Activated naive CD4-positive, alpha-beta T cell treated with anti-CD3 and anti-CD28 coated beads, Interleukin-2, amount 50 U/mL, for 72 hours (primary cell): ENCODE measurements at places on chromosomes 7 and 10. TPM values are rescaled to one million over a fixed set of nuclear protein-coding genes. Genes with fewer than 3 reads are reported as not detected.

The OR2A12 gene
- not detected for total RNA-seq

The PPP1R17 gene
- total RNA-seq, result not detected

The CYP3A4 gene
- not detected for total RNA-seq

The VPS26A gene
- 66.0 TPM for total RNA-seq

The C10orf71 gene
- total RNA-seq, result not detected

The TMEM243 gene
- 41.4 TPM for total RNA-seq

The FAM237B gene
- not detected for total RNA-seq

DNA sequence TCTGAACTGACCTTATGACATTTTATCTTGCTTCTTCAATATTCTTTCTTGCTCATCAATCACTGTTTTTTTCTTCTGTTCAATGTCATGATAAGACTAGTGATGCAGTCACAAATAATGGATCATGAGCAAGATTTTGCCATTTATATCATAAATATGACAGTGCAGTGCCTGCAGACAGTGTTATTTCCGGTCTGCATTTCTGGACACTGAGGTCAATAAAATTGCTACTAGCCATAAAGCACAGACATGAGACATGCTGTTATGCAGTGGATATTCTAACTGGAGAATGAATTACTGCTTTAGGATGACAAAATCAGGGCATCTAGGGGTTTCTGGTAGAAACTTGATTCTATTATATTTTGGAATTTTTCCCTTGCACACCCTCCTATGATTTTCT is 1509.7 kb upstream of the LRRTM3 start:
- no peak for DNase-seq

DNA sequence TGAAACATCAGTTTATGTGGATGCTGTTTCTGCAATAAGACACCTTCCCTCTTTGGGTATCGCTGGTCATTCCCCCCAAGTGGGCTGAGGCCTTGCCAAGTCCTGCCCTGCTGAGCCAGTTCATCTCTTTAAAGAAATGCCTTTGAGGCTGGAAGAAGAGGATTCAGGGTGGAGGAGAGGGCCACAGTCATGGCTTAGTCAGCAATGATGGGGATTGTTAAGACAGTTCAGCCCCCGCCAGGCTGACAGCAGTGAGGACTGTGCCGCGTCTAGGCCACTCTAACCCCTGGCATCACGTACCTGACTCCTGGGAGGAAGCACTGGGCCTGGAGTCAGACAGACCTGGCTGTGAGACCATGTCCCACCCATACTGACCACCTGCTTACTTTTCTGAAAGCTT is 48.3 kb downstream of the PNLIPRP2 start:
- no peak for DNase-seq

DNA sequence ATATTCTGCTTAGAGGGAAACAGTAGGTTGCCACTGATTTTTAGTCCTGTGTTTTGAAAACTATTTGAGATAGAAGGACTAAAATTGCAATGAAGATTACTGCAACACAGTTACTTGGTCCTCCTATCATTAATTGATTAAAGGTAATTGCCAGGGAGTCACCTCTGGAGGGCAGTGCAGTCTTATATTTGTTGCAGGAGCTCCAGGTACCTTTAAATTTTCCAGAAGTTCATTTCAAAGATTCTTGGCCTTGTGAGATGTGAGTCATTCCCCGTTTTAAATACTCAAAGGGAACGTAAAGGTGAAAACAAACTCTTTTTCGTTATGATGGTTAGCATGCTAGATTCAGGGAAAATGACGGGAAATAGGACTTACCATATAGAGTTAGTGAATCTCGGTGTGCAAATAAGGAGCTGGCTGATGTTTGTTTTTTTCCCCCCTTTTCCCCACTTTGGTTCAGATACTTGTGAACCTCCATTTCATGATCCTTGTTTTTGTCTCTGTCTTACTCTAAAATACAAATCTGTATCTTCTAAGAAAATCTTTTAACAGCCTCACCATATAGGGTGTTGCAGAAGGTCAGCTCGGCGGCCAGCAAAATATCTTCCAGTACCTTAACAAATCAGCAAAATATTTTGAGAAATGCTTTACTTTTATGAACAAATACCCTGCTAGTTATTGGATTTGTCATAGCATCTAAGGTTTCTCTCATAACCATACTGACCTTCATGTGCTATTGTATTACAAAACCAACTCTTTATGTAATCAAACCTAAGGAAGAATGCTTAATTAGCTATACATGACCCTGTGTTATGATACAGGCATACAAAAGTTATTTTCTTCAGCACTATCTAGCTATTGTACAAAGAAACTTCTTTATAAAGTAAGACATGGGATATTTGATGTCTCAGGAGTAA is 143.0 kb upstream of the HDAC9 start:
- DNase-seq, result no peak

DNA sequence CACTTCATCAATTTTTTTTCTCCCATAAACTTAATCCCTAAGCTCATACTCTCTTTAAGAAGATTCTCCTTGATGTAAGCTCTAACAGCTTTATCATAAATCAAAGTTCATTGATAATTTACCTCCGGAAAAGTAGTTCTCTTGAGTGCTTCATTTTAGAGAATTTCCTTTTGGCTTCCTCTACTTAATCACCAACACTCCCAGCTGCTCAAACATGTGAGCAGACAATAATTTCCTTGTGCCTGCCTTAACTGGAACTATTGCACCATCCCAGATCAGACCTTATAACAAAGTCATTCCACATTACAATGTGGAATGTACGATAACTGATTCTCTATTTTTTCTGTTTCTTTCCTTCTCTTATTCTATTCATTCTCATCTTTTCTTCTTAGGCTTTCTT is 5.9 kb downstream of the FEZF1 start:
- DNase-seq, result no peak

- no peak for DNase-seq
Measured at GRCh38 chr7:45446195-45446944, 127.8 kb upstream of the ADCY1 start.

DNA sequence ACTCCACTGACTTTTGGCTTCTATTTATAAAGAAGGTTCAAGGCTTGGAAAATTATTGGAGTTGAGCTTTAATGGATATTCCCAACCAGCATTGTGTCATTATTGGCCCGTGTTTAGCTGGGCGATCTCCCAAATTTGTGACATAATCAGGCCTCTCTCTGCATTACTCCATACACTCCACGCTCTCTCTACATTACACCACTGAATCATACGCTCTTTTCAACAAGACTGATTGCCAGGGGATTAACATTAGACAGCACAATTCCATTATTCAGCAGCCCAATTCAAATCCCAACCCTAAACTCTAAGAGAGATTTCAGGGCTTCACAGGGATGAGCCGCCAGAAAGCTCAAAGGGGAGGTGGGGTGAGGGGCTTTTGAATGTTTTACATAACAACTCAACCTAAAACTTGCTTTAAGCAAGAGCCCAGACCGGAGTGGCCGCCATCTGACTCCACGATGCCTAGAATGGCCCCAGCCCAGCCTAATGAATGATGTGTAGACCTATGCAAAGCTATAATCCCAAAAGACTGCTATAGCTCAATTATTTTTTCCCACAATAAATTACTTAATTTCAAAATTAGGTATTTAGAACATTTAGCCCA is 61.8 kb downstream of the FGFR2 start:
- no peak for DNase-seq

DNA sequence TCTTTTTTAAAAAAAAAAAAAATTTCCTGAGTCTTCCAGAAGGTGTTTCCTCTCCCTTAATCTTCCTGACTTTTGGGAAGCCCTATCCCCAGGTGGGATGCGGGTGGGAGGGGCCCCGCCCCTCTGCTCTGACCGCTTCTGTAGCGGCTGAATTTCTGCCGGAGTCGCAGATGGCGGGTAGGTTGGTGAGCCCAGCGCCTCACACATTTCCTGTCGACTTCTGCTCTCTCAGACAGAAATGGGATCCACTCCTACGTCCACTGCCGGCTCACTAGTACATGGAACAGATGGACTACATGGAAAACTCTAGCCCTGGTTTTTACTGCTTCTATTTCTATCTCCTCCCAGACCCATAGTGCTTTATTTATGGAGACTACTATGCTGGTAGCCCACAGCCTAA is 90.9 kb downstream of the NEUROD6 start:
- DNase-seq, result no peak

GRCh38 chr10:2351566-2351965 is 614.2 kb upstream of the ADARB2 start:
- no peak for DNase-seq

DNA sequence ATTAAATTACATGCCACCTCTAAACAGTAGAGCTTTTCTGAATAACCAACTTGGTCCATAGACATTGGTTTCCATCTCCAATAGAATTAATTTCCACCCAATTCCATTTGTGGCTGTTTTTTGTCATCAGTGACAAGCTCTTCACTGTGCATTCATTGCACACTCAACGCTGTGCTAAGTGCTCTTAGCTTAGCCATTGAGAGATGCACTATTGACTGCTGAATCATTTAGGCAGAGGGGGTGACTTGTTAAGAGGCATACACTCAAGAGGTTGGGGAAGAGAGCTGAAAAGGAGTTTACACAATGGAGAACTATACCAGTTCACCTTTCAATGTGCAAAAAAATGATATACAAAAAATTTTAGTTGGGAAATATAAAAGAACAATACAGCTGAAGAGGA is 31.9 kb upstream of the CBLL1 start:
- DNase-seq, result no peak

DNA sequence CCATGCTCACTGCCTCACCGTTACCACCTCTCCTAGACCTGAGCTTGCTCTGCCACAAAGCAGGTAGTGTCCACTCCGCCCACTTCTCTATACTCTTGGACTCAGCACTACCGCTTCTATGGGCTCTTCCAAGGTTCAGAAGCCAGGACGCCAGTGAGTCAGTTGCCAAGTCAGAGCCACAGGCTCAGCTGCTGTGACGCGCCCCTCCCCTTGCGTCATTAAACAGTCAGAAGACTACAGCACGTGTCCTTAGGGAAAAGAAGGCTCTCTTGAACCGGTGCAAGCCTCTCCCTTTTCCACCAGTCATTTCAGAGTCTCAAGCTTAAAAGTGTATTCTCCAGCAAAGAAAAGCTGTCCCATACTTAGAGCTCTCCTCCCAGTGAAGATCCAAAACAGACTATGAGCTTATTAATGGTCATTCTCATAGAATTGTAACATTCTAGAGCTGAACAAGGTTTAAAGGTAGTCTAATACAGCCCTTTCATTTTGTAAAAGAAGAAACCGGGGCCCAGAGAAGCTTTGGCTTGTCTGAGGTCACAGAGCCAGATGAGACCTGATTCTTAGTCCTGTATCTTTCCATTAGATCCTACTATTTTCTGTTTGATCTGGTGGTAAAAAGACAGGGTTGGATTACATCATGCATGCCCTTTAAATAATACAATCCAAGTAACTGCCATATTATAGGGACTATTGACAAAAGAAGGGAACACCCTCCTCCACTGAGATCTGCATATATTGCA is 40.9 kb upstream of the MET start:
- no peak for DNase-seq

- DNase-seq, result no peak
Measured at GRCh38 chr7:77664715-77665114, 31.5 kb upstream of the RSBN1L start.

DNA sequence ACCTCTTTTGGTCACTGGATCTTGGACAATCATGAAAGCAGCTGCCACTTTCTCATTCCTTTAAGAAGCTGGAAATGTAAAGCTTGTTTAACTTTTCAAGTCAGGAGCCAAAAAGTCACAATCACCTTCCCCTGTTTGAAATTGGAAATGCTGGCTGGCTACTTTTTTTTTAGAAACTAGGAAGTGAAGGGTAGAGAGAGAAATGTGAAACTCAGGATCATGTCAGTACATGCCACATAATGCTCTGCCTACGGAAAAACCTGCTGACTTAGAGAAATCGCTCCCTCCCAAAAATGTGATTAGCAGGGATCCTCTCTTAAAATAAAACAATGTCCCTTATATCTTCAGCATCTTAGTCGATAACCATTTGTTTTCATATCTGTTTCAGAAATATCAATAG is 188.4 kb upstream of the C7orf33 start:
- DNase-seq, result no peak

DNA sequence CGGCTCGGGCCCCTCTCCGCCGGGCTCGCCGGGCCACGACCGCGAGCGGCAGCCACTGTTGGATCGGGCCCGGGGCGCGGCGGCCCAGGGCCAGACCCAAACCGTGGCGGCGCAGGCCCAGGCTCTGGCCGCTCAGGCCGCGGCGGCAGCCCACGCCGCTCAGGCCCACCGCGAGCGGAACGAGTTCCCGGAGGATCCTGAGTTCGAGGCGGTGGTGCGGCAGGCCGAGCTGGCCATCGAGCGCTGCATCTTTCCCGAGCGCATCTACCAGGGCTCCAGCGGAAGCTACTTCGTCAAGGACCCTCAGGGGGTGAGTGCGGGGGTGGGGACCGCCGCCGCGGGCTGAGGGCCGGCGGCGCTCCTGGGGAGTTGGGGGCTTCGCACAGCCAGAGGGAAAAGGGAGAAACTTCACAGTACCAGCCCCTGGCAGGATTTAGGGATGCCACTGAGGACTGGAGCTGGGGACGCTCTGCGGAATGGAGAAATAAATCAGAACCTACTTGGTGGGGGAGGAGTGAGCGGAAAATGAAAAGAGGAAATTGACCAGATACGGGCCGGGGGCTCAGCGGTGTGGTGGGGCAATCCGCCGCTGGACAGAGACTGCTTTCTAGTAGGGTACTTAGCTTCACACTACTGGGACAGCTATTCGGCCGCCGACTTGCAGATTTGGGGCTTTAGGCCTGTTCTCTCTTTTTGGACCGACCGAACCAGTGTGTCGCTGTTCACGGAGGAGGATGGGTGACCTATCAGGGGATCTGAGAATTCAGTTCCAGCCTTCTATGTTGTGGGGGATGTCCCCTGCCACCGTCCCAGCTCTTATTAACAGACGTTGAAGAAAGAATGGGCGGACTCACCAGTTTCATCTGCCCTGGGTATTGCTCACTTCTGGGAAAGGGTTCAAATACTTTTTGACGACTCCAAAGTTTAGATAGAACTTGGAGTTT is 669 bp downstream of the PI4K2A start:
- no peak for DNase-seq

GRCh38 chr7:24877790-24878311 is 102.1 kb downstream of the OSBPL3 start:
- DNase-seq, result peak; percentile 14

DNA sequence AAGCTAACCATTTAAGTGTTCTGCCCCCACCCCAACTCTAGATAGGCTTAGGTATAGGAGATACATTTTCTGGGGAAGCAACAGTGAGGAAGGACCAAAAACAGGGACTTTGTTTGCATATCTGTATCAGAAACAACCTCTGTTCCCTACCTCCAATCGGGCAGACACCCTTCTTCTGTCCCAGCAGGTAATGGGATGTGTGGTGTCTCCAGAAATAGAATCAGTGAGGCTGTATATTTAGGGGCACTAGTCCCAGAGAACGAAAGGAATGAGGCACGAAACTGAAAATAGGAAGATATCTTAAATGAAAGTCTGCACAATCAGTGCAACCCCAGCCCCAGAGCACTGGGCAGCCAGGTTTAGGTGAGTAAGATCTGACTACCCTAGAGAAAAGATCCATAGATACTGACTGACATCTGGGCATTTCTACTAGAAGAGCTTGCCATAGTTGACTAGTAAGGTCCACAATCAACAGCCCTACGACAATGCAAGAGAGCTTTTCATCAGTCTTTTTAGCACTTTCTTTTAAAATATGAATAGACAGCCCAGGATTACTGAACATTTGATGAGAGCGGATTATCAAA is 28.1 kb downstream of the PLEKHA1 start:
- DNase-seq, result no peak

GRCh38 chr7:69232445-69233376 is 365.6 kb upstream of the AUTS2 start:
- DNase-seq, result no peak
